ENCODE measurements at places on chromosomes 3 and 15.
A peak's percentile ranks its signal among the peaks of the same experiment; 100 is the strongest.

DNA sequence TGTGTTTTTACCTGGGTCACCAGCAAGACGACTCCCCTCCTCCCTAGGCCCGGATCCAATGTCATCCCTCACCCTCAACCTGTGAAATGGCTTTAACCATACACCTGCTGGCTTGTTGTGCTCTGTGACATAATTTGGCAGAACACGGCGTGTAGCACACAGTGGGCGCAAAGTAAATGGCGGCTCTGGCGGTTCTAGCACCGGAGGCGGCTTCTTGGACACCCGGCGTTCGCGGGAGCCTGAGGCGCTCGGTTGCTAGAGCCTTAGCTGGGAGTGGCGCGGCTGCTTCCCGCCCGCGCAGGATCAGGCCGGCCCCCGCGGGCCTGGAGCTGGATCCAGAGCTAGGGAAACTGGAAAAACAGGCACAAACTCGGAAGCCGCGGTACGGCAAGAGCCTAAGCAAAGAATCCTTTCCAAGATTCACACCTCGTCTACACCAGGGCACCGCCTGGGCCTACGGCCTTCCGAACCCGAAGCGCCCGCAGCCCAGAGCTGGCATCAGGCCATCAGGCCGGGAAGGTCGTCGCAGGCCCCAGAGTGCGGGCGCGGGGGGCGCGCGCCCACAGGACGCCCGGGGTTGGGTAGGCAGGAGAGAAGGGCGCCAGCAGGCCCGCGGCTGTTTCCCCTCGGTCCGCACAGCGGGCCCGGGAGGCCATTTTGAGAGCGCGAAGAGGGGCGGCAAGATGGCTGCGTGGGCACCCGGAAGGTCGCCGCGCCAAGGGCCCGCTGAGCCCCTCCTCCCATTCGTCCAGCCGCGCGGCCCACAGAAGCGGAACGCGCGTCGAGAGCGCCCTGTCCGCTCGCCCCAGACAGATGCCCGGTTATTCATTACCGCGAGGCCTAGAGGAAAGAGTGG lies 43.9 kb upstream of the POLG start:
- no peak for DNase-seq

DNA sequence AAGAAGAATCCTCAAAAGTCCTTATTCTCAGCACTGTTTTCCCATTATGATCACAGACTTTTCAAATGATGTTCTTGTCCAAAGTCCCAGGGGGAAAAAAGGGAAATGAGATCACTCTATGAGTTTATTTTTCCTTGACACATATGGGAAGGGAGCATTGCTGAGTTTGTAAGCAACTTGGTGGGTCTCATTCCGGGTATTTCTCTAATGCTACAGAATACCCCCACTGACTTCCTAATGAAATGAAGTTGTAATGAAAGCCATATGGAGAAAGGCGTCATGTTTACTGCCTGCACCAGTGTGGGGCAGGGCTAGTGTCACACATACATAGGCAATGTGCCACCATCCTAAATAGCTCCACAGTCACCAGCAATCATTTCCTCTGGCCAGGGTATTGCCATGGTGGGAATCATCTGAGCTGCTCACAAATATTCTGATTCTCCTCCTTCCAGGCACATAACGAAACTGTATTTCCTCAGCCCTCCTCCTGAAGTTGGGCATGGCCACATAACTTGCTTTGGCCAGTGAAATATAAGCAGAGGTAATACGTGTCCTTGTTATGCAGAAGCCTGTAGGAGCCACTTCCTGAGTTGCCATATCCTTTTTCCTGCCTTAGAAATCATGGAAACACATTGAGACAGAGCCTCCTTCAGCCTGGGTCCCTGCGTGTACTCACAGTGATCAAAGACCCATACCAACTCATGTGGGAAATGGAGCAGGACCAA lies 41.0 kb upstream of the C15orf61 start:
- no peak for DNase-seq

- no peak for DNase-seq
Observed at GRCh38 chr3:33001889-33002288, 50.4 kb downstream of the CCR4 start.

DNA sequence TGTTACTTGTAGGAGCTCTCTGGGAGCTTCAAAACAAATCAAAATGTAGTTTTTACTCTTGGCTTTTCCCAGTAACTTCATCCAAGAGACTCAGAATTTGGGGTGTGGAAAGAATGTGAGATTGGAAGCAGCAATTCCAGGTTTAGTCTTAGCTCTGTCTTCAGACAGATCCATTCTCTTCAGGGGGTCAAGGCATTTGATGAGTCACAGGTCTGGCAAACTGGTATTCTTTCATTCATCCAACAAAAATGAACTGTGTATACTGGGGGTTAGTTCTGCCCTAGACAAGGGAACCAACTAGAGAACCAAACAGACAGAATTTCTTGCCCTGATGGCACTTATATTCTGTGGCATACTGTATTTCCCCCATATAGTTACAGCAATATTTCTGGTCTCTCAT lies 36.3 kb upstream of the CADPS start:
- no peak for DNase-seq

GRCh38 chr15:32870240-32871033 lies 152.6 kb downstream of the GREM1 start:
- DNase-seq, result no peak

DNA sequence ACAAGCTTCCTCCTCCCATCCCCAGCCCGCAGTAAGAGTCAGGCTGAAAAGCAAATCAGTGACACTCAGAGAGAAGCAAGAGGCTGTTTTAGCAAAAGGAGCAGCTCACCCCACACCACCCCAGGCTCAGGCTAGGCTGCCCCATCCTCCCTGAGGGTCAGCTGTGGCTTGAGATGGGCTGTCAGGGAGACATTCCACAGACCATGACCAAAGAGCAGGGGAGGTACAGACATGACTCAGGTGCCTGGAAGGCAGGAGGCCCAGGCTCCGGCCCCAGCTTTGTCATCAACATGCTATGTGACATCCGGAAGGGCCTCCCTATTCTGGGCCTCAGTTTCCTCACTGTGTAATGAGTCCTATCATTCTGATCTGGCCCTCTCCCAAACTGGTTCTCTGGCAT lies 24.7 kb downstream of the HCN4 start:
- DNase-seq, result no peak

GRCh38 chr15:68885070-68885469 lies 45.3 kb upstream of the SPESP1 start:
- no peak for DNase-seq

- DNase-seq, result no peak
Observed at GRCh38 chr3:187102073-187102634, 37.1 kb downstream of the RPL39L start.

GRCh38 chr3:135097276-135097946 lies 302.4 kb downstream of the EPHB1 start:
- no peak for DNase-seq

DNA sequence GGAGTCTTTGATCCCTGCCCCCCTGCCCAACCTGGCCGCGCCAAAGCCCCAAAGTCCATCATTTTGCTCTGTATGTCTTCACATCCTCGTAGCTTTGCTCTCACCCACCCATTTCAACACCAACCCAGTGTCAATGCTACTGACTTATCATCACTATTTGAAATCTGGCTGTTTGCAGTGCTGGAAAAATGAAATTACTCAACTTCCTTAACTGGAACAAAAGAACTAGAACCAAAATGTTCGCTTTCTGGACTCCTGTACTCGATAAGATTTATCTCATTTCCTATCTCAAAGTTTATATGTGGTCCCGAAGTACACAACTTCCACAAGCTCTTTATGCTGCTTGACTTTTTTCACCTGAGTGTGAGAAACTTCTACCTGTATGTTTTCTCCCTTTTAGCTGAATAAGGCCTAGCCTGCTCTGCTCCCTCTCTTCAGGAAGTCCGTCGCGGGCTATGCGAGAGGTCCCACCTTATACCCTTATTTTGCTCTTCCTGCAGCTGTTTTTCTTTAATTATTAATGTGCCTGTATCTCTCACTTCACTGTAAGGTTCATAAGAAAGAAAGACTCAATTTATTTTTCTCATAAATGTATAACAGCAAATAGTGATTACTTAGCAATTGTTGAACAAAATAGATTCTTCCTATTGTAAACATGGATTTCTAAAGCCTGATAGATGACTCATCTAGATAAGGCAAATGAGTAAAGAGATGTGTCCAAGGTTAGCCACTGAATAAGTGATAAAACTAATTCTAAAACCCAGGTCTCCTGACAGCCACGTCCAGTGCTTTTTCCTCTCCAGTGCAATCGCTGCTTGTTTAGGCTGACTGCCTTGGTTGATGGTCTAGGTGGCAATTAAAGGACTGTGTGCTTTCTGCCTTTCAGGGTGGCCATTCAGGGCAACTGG lies 464.1 kb upstream of the TPRG1 start:
- no peak for DNase-seq

- no peak for DNase-seq
Observed at GRCh38 chr3:60633644-60634043, 617.6 kb downstream of the FHIT start.

GRCh38 chr3:31181661-31182060 lies 287.2 kb upstream of the GADL1 start:
- no peak for DNase-seq

DNA sequence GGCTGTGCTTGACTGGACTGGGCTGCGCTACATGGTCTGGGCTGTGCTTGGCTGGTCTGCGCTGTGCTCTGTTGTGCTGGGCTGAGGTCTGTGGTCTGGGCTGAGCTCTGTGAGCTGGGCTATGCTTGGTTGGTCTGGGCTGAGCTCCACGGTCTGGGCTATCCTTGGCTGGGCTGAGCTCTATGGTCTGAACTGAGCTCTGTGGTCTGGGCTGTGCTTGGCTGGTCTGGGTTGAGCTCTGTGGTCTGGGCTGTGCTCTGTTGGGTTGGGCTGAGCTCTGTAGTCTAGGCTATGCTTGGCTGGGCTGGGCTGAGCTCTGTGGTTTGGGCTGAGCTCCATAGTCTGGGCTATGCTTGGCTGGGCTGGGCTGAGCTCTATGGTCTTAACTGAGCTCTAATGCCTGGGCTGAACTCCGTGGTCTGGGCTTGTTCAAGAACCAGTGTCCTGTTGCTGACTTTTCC lies 92.0 kb downstream of the PLXNA1 start:
- no peak for DNase-seq

DNA sequence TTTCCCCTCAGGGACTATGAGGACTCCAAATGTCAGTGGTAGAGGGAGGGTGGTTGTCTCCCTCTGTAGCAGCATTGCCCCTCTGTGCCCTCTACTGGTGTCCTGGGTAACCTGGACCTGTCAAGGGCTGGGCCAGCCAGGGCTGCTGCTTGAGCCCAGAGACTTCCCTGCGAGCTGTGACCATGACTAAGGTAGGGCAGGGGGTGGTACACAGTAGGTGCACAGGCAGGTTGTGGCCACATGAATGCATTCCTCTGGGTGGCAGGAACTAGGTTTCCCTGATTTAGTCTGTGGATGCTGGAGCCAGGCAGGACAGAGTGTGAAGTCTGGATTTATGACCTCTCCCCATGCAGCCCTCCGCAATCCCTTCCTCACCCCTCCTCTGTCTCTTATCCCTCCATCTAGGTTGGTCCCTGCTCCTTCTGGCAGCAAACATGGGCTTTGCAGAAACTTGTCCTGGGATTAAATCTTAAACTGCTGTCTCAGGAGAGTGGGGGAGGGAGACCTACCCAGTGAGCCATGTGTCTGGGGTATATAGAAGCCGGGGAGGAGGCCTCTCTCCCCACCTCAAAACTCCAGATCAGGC lies 8.7 kb upstream of the SEMA3F start:
- DNase-seq, result peak; percentile 10

GRCh38 chr3:29285471-29286071 lies 4.7 kb downstream of the RBMS3 start:
- DNase-seq, result no peak

DNA sequence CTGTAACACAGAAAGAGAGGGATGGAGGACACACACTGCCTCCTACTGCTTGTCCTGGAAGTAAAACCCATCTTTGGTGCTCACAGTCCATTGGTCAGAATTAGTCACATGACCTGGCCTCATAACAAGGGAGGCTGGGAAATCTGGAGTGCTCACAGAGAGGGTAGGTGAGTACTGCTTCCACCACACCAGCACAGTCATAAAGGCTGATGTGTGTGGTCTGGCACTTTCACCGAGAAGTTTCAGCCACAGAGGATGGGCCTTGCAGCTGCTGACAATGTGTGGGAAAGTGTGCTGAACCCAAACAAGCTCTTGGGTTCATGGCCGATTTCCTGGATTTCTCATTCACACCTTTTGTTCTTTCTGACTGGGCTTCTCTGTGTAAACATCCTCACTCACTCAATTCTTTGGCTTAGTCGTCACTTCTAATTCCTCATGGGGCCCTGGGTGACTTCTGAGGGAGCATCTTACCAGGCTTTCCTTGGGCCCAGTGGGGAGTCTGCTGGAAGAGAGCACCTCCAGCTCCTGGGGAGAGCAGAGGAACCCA lies 100.7 kb downstream of the ASB7 start:
- DNase-seq, result no peak

- no peak for DNase-seq
Observed at GRCh38 chr3:148158210-148158609, 539.5 kb upstream of the AGTR1 start.

- DNase-seq, result no peak
Observed at GRCh38 chr15:41480396-41481140, 13.1 kb upstream of the ITPKA start.

GRCh38 chr3:127524296-127524896 lies 66.1 kb downstream of the TPRA1 start:
- no peak for DNase-seq

DNA sequence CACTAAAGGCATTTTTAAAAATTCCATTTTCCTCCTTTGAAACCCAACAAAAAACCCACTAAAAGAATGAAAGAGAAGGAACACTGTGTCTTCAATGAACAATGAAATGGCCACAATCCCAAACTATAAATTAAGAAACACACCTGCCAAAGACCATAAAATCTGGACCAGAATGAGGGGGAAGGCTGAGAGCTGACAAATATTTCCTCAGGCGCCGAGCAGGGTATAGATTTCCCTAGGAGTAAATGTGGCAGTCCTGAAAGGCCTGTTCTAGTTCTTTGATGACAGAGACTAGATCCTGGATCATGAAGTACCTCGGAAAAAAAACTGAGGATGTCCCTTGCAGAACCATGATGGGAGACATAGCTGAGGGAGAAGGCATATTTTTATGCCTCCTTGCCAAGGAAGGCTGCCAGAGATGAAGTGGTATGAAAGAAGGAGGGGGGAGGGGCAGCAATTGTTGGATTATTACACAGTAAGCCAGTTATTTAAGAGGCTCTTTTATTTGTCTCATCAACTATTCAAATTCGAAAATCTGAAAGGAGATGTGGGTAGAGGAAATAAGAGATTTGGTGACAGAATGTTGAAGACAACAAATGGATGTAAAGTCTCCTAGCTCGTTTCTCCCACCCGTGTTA lies 275.3 kb upstream of the GOLGA6L4 start:
- DNase-seq, result no peak

- DNase-seq, result no peak
Observed at GRCh38 chr3:9078561-9079240, 115.4 kb upstream of the RAD18 start.

- no peak for DNase-seq
Observed at GRCh38 chr3:191627064-191627463, 166.1 kb downstream of the PYDC2 start.

GRCh38 chr3:81531263-81531662 lies 230.2 kb downstream of the GBE1 start:
- no peak for DNase-seq

- no peak for DNase-seq
Observed at GRCh38 chr3:190862209-190863118, at the start of gene GMNC. Gene GMNC, minus strand, starts transcription at chr3:190862694. Its CDS starts 79 bp downstream, at chr3:190862615.

GRCh38 chr3:185693985-185694653 lies 108.0 kb downstream of the SENP2 start:
- no peak for DNase-seq

GRCh38 chr3:20142517-20142916 lies 43.5 kb downstream of the SGO1 start:
- DNase-seq, result no peak

- no peak for DNase-seq
Observed at GRCh38 chr15:68572921-68573320, 5.9 kb upstream of the CORO2B start.

- peak; percentile 59 for DNase-seq
Observed at GRCh38 chr15:58227706-58228543, 89.7 kb downstream of the AQP9 start.

GRCh38 chr3:134374791-134375581 lies 739 bp upstream of the AMOTL2 start:
- no peak for DNase-seq

All from AML-193 (cell line).